ENCODE measurements at places on chromosomes 3 and 15.
A peak's percentile ranks its signal among the peaks of the same experiment; 100 is the strongest.

- DNase-seq = no peak
Measured at GRCh38 chr3:16900779-16901440, 16.2 kb downstream of the PLCL2 start.

GRCh38 chr15:59680870-59681269, 8.2 kb downstream of the BNIP2 start:
- no peak for DNase-seq

GRCh38 chr3:14761121-14761672, 57.6 kb upstream of the FGD5 start:
- DNase-seq = no peak

- no peak for DNase-seq
Measured at GRCh38 chr3:12342151-12342550, 53.3 kb downstream of the PPARG start.

- DNase-seq = no peak
Measured at GRCh38 chr3:144034715-144035290, 63.2 kb downstream of the DIPK2A start.

GRCh38 chr3:33184863-33185262, 33.7 kb downstream of the SUSD5 start:
- no peak for DNase-seq

GRCh38 chr3:134380249-134380648, 6.0 kb upstream of the AMOTL2 start:
- DNase-seq = no peak

GRCh38 chr3:58667704-58668103, 1.1 kb upstream of the FAM3D start:
- DNase-seq = no peak

DNA sequence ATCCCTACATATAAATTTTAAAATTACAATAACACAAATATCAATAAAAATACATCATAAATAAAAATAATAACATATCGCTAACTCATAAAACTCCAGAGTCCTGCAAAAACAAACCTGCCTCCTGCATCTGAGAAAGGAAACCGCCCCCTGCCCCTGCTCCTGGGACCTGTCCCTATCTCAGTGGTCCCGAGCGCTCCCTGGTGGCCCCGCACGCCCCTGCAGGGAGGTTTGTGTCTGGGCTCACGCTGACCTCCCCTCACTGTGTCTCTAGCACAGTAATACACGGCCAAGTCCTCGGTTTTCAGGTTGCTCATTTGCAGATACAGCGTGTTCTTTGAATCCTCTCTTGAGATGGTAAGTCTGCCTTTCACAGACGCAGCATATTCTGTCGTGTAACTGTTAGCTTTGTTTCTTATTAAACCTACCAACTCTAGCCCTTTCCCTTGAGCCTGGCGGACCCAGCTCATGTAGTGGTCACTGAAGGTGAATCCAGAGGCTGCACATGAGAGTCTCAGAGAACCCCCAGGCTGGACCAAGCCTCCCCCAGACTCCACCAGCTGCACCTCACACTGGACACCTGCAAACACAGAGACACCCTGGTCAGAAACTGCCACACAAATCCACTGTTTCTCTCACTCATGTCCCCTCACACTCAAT, 554.1 kb downstream of the GOLGA6L6 start:
- no peak for DNase-seq

- DNase-seq = peak; percentile 95
Measured at GRCh38 chr3:195911946-195912270, 3.6 kb upstream of the TNK2 start.

DNA sequence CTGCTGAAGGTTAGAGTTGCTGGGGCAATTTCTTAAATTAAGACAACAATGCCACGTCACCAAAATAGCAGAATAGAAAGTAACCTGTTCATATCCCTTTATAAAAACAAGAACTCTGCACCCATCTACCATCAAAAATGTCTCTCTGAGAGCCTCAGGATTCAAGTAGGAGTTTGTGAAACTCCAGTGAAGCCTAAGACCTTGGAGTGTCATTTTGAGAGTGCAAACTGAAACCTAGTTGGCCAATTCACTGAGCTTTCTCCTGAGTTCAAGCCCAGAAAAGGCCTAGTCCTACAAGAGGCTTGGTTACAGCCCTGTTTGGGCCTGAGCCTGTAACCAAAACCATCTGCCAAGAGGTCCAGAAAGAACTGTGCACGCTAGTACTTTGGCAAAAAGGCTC, 335.1 kb downstream of the EFHB start:
- DNase-seq = no peak
